ENCODE measurements at places on chromosomes 2 and 18.
A peak's percentile ranks its signal among the peaks of the same experiment; 100 is the strongest.

DNA sequence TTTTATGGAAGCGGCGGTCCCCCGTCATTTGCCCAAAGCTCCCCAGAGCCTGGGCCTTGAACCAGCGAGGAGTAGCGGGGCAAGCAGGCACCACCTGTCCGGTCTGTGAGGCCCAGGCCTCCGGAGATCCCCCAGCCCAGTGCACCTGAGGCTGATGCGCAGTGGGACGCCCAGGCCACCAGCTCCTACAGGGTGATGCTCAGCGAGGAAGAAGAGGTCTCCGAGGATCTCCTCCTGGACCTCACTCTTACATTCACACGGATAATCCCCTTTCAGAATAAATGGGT lies 220.2 kb downstream of the NDUFA10 start:
- no peak for DNase-seq

DNA sequence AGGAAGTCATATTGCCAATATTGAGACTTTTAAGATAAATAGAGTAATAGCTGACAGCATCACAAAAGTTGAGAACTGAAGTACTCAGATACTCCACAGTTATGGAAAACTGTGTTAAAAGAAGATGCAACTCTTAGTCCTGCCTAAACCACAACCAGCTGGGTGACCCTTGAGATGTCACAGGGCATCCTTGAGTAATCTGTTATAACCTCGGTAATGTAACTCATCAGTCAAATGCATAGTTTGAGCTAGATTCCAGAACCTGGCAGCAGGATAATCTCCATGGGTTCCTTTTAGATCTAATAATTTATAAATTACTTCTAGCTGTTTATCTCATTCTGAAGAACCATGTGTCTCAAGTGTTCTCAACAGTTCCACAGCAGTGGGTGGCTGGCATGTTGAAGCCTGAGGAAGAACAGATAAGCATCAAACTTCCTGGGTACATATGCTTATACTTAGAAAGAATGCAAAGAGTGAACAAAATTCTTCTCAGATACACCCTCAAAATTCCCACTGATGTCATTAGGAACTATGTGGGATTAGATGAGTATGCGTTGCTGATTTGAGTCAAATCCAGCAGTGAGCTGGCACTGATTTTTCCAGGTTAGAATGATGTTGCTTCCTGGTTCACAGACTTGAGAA lies 304.1 kb upstream of the ERBB4 start:
- DNase-seq: peak; percentile 12

GRCh38 chr2:71410696-71411095 lies 42.7 kb upstream of the DYSF start:
- DNase-seq: no peak

- DNase-seq: no peak
Measured at GRCh38 chr2:105753380-105753779, 8.7 kb downstream of the NCK2 start.

- DNase-seq: no peak
Measured at GRCh38 chr2:106596844-106597243, 109.7 kb downstream of the CD8B2 start.

GRCh38 chr18:72342933-72343332 lies 201.2 kb downstream of the CBLN2 start:
- DNase-seq: peak; percentile 24

GRCh38 chr2:10466801-10467200 lies 18.7 kb upstream of the ODC1 start:
- DNase-seq: no peak

- no peak for DNase-seq
Measured at GRCh38 chr2:227772197-227772661, 26.5 kb downstream of the SCYGR8 start.

DNA sequence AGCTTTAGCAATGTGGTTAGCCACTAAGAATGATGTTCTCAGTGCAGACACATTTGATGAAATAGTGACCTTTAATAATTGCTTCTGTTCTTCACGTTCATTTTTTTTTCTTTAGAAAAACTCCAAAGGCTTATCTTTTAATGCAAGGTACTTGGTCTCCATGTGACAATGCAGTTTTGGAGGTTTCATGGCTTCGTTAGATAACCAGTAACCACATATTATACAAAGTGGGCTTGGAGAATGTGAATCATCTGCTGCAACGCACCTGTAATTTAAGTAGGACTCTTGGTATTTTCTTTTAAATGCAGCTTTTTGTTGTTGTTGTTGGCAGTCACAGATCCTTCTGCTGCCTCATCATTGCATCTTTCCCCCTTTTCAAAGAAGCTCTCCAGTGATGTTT lies 1606.3 kb downstream of the SUCLG1 start:
- no peak for DNase-seq

GRCh38 chr2:236963631-236964182 lies 122.0 kb upstream of the COPS8 start:
- no peak for DNase-seq

- DNase-seq: no peak
Measured at GRCh38 chr2:88638123-88638650, 10.9 kb upstream of the EIF2AK3 start.

GRCh38 chr2:229220254-229220653 lies 50.8 kb downstream of the PID1 start:
- no peak for DNase-seq

GRCh38 chr2:45567974-45568789 lies 42.9 kb downstream of the SRBD1 start:
- no peak for DNase-seq

- no peak for DNase-seq
Measured at GRCh38 chr2:199460846-199461710, 3.3 kb upstream of the SATB2 start.

GRCh38 chr2:18117592-18117991 lies 239.1 kb downstream of the KCNS3 start:
- no peak for DNase-seq

DNA sequence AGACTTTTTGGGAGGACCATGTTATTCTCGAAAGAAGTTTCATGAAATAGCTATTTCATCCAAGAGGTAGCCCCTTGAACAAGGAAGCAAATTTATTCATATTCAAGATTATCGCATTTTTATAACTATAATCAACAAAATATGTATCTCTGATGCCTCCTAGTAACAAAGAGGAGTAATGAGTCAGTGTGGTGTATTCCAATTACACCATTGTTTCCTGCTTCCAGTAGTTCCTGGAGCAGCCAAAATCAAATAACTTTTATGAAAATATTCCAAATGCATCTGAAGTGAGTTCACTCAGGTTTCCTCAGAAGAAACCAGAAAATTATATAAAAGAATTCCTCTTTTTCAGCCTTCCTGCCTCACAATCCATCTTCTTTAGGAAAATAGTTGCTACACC lies 43.0 kb downstream of the ANKRD36B start:
- DNase-seq: no peak

- no peak for DNase-seq
Measured at GRCh38 chr2:72945450-72946019, 28.2 kb downstream of the EMX1 start.

- DNase-seq: no peak
Measured at GRCh38 chr2:43127208-43127940, 99.0 kb downstream of the ZFP36L2 start.

- no peak for DNase-seq
Measured at GRCh38 chr2:128425216-128425615, 106.5 kb upstream of the HS6ST1 start.
